CD4-positive, alpha-beta T cell treated with Interleukin-17A for 1 hour (primary cell): ENCODE measurements at places on chromosomes 12 and 14.

- DNase-seq, result no peak
Measured at GRCh38 chr12:100448656-100449055, 25.0 kb upstream of the NR1H4 start.

GRCh38 chr12:90908465-90908864, 46.5 kb downstream of the CCER1 start:
- no peak for DNase-seq

DNA sequence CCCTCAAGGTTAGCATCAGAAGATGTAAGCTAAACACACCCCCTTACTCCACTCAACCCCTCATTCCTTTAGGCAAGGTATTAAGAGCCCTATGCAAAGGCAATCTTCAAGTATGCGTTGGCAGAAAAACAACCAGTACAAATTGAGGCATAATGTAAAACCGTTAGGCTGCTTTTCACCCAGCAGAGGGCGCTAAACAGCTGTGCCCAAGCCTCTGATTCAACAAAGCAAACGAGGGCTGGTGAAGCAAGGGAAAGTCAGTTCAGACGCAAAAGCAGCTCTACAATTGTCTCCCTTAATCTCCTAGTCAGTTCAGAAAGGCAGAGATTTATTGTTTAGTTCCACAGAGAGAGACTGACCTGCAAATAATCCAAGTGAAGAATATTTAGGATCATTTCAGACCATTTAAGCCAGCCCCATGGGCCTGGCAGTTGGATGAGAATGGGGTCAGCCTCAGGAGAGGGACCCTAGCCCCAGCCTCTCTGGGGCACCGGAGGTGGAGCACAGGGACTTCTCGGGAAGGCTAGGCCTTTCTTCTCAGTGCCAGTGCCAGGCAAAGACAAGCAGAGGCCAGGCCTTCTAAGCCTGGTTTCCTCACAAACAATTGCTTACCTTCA, 23.5 kb downstream of the DCAF5 start:
- DNase-seq, result peak; percentile 82

GRCh38 chr14:68075382-68076029, 255.9 kb downstream of the RAD51B start:
- no peak for DNase-seq
